Stimulated activated CD8-positive, alpha-beta memory T cell treated with anti-CD3 and anti-CD28 coated beads, Interleukin-15, amount 100 ng/mL, for 4 hours (primary cell): ENCODE measurements at places on chromosomes 13 and 19.

DNA sequence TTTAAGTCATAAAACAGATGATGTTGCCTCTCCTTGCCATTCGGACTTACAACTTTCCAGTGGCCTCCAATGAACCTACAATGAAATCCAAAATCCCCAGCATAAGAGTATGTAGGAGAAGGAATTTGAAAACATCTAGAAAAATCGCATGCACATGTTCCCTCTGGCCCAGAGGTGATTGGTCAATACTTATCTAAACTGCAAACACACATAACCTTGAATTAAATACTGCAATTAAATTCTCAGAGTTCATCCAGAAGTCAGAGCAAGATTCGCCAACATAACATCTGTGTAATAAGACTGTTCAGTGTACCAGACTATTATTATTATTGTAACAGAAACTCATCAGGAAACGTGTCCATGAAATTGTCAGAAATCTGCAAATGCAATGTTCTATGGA, 82.2 kb upstream of the USP29 start:
- DNase-seq, result no peak

GRCh38 chr19:38216785-38217641, 7.0 kb downstream of the DPF1 start:
- DNase-seq, result no peak

DNA sequence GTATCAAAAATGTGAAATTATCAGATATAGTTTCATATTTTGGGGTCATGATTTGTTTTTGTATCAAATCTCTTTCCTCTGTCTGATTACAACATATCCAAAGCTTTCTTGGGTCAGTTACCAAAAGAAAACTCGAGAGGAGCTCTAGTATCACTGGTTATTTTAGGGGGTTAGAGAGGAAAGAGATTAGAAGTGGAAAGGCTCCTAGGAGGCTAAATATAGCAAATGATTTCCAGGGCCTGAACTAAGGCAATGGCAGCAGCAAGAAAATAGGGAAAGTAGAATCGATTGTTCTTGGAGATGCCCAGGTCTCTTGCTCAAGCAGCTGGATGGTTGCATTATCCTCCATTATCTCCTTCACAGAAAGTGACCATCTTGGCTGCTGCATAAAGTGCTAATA, 72.9 kb downstream of the NHLRC3 start:
- no peak for DNase-seq

- DNase-seq, result no peak
Measured at GRCh38 chr13:41200126-41200525, 5.8 kb upstream of the KBTBD7 start.

DNA sequence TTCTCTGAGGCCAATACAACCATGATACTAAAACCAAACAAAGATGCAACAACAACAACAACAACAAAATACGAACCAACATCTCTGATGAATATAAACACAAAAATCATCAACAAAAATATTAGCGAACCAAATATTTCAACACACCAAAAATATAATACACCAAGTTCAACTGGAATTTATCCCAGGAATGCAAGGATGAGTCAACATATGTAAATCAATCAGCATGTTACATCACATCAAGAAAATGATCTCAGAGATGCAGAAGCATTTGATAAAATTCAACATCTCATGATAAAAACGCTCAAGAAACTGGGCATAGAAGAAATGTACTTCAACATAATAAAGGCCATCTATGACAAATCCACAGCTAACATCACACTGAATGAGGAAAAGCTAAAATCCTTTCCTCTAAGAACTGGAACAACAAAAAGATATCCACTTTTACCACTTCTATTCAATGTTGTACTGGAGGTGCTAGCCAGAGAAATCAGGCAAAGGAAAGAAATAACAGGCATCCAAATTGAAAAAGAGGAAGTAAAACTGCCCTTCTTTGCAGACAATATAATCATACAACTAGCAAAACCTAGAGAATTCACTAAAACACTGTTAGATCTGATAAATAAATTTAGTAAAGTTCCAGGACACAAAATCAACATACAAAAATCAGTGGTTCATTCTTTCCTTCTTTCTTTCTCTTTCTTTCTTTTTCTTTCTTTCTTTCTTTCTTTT, 2448.7 kb upstream of the PCDH20 start:
- no peak for DNase-seq

GRCh38 chr13:109834973-109835720, 48.8 kb upstream of the IRS2 start:
- no peak for DNase-seq

- DNase-seq, result no peak
Measured at GRCh38 chr19:51689751-51690453, 3.2 kb upstream of the SPACA6 start.

GRCh38 chr13:22014469-22014868, 343.6 kb downstream of the FGF9 start:
- DNase-seq, result no peak

- no peak for DNase-seq
Measured at GRCh38 chr13:40464337-40465014, 202.0 kb downstream of the FOXO1 start.

DNA sequence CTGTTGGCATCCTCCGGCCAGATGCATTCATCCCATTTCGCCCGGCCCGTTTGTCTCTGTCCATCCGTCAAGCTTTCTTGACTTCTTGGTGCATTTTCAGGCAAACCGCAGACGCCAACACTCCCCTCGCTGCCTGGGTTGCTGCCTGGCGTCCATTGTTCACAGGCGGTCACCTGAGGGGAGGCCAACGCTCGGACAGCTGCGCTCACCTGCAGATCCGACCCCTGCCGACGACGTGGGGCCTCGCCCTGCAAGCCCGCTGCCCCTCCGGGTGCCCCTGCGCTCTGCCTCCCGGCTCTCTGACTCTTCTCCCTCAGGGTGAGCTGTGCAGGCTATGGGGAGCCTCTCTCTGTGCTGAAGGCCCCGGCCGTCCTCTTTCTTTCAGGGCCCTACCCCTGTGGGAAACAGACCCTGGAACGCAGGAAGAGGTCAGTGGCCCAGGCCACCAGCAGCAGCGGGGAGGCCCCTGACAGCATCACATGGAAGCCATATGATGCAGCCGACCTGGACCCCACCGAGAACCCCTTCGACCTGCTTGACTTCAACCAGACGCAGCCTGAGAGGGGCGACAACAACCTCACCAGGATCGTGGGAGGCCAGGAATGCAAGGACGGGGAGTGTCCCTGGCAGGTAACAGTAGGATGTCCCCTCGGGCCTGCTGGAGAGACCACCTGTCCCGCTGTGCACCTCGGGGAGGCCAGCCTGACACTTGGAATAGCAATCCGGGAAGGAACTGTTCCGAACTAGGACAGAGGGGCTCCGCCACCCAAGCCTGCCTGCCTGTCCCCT, 14.8 kb upstream of the PROZ start:
- no peak for DNase-seq

DNA sequence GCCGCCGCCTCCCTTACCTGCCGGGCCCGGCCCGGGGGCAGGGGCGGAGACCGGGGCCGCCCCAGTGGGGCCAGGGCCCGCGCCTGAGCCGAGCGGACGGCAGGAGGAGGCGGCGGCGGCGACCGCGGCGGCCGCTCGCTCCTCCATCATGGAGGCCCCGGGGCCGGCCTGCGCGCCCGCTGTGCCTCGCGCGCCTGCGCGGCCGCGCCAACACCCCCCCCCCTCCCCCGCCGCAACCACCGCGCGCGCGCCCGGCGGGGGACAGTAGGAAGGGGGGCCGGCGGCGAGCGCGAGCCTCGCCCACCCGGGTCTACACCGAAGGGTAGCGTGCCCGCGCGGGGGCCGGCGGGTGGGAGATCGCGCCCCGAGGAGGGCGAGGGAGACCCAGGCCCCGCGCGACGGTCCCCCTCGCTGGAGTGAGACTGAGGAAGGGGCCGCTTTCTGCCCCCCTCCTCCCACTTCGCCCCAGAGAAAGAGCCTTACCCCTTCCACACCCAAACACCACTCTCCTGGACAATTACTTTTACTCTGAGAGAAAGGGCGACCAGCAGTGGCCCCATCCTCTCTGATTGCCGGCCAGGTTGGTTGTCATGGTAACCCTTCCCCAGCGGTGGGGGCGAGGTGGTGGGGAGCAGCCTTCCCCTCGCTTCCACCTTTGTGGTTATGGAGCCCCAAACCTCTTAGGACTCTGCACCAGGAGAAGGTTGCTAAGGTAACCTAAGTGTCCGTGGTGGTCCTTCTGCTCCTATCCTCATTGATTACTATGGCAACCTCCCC, at the start of gene STRN4:
Gene STRN4, minus strand, starts transcription at position 170 of the 777 bp plus-strand sequence. Its CDS starts 20 bp downstream, at position 150.
- peak; percentile 38 for DNase-seq

DNA sequence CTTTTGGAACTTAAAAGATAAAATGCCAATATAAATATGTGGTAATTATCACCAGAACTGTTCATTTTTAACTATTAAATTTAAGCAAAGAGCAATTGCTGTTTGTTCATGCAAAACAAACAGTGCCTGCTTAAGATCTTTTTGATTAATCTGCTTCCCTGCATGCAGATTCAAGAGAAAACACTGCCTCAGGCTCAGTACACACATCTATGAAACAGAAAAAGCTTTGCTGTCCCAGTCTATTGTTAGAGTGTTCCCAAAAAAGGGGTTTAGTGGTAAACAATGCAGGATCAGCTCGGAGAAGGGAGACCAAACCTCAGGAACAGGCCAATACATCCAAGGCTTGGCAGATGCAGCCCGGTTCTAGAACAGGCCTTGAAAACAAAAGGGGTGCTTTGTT, 49.3 kb upstream of the TDRD3 start:
- DNase-seq, result no peak

DNA sequence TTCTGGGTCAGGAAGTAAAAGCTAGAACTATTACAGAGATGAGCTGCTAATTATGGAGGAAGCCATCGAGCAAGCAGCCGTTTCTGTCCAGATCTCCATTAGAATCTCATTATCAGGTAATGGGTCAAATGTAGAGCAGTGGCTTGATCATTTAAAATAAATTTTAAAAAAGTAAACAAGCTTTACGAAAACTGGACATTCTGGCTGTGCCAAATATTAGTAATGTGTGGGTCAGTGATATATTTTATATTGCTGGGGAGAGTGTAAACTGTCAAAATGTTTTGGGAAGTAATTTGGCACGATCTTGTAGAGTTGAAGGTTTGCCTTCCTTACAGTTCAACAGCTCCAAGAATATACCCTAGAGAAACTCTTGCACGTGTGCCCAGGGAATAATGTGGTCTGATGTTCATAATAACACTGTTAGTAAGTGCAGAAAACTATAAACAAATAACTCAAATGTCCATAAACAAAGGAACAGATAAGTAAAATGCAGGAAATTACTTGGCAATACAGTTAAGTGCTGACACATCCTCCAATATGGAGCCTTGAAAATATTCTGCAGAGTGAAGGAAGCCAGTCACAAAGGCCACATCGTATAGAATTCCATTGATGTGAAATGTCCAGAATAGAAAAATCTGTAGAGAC, 127.2 kb upstream of the UBL3 start:
- no peak for DNase-seq

- no peak for DNase-seq
Measured at GRCh38 chr13:93225610-93226009, 997 bp upstream of the GPC6 start.

DNA sequence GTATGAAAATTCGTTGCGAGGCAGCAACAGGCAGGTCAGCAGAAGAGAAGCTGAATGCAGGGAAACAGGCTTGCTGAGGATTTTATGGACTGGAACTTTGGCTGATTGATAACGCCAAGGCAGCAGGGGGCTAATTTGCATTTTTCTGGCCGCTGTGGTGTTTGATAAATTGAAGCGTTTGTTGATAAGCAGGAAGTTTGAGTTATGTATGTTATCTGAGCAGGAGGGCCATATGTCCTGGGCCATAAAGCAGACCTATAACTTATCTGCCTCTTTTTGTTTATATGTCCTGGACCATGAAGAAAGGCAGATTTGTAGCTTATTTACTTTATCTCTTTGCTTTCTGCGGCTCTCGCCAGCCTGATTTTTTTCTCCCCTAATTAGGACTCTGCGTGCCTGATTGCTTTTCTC, 65.9 kb downstream of the ZNF627 start:
- no peak for DNase-seq
